PC-3 (cell line): ENCODE measurements at places on chromosomes 12 and 14.

DNA sequence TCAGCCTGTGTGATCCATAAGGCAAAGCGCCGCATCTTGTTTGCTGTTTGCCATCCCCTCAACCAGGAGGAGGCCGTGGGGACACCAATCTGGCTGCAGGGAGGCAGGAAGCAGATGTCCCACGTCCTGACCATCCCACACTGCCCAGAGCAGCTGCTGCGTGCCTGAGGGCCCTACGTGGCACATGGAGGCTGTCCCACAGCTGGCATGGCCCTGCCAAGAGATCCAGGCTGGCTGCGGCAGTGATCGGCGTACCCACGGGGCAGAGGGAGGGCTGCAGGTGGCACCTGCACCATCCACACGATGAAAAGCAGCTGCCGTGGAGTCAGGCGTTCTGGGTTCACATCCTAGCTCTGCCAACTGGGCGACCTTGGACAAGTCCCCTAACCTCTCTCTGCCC lies 42.0 kb downstream of the NCOR2 start:
- DNase-seq: no peak

DNA sequence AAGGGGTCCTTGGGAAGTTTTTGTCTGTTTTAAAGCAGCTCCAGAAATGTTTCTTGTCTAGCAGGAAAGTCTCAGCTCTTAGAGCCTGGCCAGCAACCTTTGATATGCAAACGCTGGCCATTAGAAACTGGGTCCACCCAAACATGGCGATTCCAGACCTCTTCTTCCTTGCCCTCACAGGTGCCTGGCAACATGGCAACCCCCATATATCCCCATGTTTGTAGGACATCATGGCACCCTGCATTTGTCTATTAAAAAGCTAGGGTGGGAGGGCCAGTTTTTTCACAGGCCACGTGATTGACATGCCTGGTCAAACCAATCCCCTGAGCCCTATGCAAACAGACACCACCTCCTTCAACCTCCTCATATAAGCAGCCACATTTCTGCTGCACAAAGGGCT lies 848.7 kb upstream of the FOXG1 start:
- DNase-seq: no peak

- peak; percentile 65 for DNase-seq
Observed at GRCh38 chr14:58805605-58806409, 168.0 kb downstream of the DACT1 start.

DNA sequence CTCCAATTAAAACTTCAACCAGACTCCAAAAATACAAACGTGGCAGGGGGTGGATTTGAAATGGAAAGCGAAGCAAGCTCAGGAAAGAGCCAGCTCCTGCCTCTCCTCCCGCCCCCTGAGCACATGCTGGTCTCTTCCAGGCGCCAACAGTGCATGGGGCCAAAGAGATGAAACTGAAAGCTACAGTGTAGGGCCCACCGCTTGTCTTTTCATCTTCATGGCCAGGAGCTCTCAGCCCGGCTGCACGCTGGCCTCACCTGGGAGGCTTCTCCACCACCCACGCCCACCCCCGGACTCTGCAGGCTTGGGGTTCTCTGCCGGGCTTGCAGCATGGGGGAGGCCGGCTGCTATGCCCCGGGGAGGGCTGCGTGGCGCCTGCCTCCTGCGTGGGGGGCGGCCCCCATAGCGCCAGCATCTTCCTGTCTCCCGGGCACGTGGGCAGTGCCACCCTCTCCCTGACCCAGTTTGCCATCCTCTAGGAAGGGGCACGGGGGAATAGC lies 2.0 kb downstream of the RIMBP2 start:
- DNase-seq: no peak

DNA sequence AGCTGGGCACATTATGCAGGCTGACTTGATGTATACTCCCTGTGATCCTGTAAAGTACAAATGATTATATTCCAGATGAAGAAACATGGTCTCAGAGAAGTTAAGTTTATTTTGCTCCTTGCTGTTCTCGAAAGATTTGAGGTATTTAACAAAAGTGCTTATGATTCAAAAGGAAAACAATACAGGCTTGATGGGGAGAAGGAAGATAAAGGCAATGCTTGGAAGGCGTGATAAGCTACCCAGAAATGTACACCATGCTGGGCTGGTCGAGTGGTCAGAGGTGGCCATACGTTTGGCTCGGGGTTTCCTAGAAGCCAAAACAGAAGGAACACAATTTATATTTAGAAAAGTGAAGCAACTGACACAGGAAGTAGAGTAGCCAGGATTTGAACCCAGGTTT lies 201.0 kb downstream of the KTN1 start:
- no peak for DNase-seq

DNA sequence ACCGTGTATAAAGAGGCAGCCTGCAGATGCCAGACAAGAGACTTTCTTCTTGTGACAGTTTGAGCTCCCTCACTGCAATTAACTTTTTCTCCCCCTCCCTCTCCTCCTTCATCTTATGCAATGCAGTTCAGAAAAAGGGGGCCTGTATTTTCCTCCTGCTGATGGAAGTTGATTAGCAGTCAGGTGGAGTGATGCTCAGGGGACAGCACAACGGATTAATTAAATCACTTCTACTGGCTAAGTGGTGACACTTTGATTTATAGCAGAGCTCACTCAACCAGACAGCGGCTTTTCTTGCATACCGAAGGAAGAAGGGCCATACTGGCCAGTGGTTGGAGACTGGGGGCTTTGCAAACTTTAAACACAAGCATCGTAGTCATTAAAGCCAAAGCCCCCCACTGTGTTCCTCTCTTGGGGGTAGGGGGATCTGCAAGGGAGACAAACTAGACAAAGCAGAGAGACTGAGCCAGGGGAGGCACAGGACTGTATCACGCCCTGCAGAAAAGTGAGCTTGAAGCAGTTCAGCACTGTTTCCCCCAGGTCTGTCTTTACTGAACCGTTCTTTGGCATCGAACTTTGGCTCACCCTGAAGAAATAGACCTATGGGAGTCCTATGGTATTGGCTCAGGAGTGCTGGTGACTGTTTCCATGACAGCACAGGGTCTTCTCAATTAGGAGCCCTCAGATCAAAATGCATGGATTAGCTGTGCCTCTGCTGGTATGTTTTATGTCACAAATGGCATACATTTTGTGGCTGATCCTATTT lies 47.7 kb downstream of the SPRING1 start:
- DNase-seq: no peak
